Stimulated activated CD8-positive, alpha-beta memory T cell treated with anti-CD3 and anti-CD28 coated beads, Interleukin-4, amount 100 ng/mL, for 1 hour (primary cell): ENCODE measurements at places on chromosomes 3 and 15.
A peak's percentile ranks its signal among the peaks of the same experiment; 100 is the strongest.

DNA sequence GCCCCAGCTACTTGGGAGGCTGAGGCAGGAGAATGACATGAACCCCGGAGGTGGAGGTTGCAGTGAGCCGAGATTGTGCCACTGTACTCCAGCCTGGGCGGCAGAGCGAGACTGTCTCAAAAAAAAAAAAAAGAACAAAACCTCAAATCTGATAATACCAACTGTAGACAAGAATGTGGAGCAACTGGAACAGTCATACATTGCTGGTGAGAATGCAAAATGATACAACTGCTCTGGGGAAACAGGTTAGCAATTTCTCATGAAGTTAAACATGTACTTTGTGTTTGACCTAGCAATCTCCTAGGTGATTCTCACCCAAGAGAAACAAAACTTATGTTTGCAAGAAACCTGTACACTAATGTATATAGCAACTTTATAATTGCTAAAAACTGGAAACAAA lies 4.4 kb upstream of the VHL start:
- no peak for DNase-seq

GRCh38 chr3:194736896-194737600 lies 51.4 kb downstream of the FAM43A start:
- no peak for DNase-seq

DNA sequence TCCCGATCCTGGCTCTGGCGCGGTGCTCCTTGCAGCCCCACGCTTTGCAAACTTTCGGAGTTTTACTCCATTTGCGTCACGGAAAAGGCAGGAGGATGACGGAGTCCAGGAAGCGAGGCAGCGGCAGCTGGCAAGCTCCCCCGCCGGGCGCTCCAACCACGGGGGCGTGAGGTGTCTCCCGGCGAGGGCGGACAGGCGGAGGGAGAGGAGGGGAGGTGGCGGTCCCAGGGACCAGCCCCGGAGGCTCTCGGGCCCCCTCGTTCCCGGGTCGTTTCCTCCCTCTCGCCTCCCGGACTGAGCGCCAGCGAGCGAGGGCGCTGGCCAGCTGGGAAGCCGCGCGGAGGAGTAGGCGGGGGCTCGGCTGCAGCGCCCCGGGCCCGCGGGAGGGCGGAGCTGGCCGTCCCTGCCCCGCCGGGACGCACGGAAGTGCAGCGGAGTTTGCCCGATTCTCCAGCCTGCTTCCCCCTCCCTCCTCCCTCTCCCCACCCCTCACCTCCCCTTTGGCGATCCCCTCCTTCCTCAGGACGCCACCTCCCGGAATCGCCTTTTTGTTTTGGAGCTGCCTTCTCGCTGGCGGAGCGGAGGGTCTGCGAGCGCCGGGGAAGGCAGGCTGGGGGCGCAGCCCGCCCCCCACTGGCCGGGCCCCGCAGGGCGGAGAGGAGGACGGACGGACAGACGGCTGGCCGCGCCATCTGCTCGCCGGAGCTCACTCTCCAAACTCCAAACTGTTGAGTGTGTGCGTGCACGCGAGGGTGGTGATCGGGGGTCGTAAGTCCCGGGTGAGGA lies at the start of gene SNX33:
Gene SNX33, plus strand, starts transcription at position 543 of the 786 bp plus-strand sequence. CDS start 1,191 bp downstream, outside the sequence.
- no peak for DNase-seq

GRCh38 chr3:194201953-194202666 lies 66.2 kb downstream of the HES1 start:
- no peak for DNase-seq

- DNase-seq = no peak
Measured at GRCh38 chr3:52053307-52054304, 2.8 kb downstream of the DUSP7 start.

GRCh38 chr3:99066863-99067262 lies 165.4 kb upstream of the DCBLD2 start:
- DNase-seq = no peak

DNA sequence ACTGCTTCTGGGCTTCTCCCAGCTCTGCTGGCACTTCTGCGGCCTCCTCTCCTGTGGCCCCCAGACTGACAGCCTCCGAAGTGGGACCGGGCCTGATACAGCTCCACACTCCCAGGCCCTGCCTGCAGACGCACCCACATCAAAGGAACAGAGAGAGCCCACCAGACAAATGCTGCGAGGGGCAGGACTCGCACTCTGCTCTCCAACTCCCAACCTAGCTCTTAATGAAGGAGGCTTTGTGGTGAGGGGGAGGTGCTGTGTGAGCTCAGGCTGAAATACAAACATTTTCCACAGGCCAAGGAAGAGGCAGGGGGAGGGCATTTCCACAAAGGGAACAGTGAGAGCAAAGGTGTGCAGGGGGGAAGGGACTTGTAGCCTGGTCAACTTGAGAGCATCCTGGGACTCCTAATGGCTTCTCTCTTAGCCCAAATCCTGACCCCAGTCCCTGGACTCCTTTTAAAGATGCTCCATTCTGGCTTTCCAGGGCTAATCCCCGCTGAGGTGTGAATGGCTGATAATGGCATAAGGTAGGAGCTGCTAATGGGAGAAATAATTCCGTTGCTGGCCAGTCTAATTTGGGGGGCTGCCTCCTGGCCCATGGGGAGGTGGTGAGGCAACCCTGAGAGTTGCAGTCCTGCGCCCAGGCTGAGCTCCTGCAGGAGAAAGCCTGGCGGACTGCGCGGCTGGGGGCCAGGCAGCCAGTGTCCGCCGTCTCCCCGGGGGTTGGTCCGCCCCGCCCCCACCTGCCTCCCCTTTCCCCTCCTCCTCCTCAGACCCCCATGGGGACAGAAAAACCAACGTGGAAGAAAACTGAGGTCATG lies 9.6 kb downstream of the LINGO1 start:
- no peak for DNase-seq

DNA sequence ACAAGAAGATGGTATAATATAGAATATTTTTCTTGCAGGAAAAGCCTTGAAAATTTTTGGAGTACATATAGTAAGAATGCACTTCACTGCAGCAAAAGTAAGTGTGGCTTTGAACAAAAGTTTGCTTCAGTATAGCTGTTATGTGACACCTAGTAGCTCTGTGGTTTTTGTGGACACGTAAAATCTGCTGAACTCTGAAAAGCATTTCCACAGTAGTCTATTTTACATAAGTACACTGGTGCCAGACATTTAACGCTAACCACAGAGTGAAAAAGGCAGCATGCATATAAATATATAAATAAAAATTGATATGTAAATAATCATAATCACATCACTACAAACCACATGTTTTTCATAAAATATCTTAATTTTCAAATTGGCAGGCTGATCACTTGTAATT lies 39.8 kb downstream of the CGGBP1 start:
- no peak for DNase-seq

DNA sequence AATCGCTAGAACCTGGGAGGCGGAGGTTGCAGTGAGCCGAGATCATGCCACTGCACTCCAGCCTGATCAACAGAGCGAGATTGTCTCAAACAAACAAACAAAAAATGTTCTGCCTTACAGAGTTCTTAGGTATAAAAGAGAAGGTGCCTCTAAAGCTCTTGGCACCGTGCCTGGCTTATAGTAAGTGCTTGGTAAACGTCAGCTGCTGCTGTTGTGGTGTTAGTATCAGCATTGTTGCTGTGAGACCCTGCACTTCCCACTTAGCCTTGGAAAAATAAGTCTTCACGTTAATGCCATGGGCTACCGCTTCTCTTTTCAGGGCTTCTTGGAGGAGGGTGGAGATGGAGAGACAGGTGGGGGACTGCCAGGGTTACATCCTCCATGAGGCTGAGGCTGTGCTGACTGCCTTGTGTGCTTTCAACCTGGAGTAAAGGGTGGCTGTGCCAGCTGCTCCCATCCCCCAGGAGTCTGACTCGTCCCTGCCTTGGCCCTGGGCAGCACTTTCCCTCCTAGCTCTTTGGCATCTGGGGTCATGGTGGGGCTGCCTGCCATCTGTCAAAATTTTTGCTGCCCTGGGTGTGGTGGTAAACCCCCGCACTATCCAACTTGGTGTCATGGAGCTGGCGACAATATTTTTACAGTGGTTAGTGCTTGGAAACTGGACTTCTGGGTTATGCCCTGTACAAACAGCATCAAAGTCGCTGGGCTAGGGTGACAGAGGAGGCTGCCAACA lies 17.8 kb downstream of the FLNB start:
- DNase-seq = no peak

DNA sequence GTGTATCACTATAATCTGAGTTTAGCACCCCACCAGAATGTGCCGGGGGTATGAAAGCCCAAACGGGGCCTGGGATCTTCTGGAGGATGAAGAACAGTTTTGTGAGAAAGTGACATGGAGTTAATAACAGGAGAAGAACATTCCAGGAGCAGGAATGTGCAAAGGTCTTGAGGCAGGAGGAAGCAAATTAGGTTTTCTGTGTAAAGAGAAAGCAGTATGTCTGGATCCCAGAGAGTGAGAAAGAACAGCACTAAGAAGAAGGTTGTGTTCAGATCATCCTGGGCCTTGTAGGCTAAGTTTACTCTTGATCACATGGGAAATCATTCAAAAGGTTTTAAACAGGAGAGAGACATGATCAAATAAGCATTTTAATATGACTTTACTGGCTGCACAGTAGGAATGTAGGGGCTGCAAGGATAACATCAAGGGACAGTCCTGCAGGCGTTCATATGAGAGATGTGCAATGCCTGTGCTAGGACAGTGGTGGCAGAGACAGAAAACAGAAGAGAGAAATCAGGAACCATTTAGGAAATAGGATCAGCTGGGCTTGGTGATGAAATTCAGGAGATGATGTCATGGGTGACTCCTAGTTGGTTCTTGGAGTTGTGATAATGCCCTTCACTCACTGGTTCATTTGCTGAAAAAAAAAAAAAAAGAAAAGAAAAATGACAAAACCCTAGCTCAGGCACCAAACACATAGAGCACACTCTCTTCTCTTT lies 113.5 kb downstream of the TNIK start:
- no peak for DNase-seq

- DNase-seq = no peak
Measured at GRCh38 chr3:117366574-117366973, 657.0 kb downstream of the TUSC7 start.

DNA sequence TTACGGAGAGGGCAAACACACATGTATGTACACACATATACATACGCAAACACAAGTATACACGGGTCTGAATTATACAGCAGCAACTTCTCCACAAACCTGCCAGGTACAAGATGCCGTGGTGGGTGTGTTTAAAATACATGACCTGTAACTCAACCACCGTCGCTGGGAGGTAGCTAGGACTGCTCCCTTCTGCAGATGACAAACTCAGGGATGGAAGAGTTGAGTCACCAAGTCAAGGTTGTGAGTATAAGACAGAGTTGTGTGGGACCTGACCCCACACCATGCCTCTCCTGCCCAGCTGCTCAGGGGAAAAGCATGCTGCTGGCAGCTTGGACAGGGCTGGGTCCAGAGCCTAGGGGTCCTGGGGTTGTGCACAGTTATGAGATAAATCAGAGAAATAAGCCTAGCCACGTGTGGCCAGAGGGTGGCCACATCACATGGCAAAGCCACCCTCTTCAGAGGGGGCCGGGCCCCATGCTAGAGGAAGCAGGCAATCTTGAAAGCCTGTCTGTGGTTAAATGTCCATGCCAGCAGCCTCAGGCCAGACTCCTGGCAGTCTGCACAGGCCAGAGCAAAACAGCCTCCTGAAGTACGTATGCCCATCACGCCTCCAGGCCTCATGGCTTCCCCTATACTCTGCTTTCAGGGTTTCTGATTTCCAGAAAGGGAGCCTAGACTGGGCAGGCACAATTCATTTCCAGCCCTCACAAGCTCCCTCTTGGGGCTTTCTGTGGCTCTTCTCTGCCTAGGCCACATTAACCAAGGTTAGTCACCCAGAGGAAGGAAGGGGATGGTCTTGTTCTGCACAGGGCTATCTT lies 107.7 kb upstream of the RPL32 start:
- peak; percentile 7 for DNase-seq

- no peak for DNase-seq
Measured at GRCh38 chr15:78838489-78838888, 27.2 kb upstream of the ADAMTS7 start.

- no peak for DNase-seq
Measured at GRCh38 chr3:64445109-64445943, 220.1 kb upstream of the PRICKLE2 start.

GRCh38 chr3:20215636-20216035 lies 29.6 kb upstream of the SGO1 start:
- no peak for DNase-seq

- DNase-seq = no peak
Measured at GRCh38 chr3:156378871-156379270, 176.0 kb downstream of the SSR3 start.

- no peak for DNase-seq
Measured at GRCh38 chr15:42139596-42139995, 16.8 kb downstream of the PLA2G4F start.

- DNase-seq = peak; percentile 2
Measured at GRCh38 chr3:107431246-107432012, 54.2 kb downstream of the CCDC54 start.
